Dorsolateral prefrontal cortex (tissue), 122 donors: ENCODE measurements at places on chromosomes 3 and 15.

DNA sequence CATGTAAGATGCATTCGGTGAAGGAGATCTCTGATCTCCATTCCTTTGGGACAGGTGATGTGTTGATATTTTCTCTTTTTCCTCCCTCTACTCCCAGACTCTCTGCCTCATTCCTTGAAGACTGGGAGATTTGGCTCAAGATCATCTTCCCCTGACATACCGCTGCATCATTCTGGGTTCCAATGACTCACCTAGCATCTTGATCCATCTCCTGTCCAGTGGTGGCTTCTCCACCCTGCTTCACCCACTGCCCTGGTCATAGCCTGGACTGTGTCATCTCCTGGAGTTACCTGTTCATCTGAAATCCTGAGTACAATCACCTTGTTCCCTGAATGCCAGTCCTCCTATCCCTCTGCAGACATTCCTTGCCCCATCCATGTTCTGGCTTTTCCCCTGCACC lies 57.4 kb upstream of the TRAK1 start:
- no peak for DNase-seq

- DNase-seq, result no peak
Measured at GRCh38 chr15:82135638-82136037, 89.8 kb upstream of the MEX3B start.

- DNase-seq, result peak; percentile 52
Measured at GRCh38 chr15:78909791-78910228, 35.0 kb downstream of the CTSH start.

GRCh38 chr15:33234020-33234461 lies 39.5 kb upstream of the FMN1 start:
- no peak for DNase-seq

DNA sequence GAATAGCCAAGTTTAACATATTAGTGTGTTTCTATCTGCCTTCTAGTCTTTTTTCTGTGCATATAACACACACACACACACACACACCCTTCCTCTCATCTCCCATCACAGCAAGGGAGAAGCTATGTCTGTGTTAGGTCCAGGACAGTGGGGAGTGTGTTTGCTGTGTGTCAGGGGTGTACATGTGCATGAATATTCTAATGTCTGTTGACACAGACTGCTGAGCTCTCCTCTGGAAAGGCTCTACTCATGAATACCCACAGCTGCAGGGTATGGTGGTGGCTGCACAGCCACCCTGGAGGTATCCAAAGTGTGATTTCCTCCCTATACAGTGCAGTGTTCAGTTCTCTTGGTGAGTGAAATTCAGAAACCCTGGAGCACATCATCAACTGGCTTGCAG lies 42.9 kb downstream of the ARNT2 start:
- DNase-seq, result no peak

GRCh38 chr3:130901463-130902204 lies 7.8 kb downstream of the ATP2C1 start:
- no peak for DNase-seq

- DNase-seq, result no peak
Measured at GRCh38 chr15:27043770-27044169, 72.8 kb downstream of the GABRG3 start.

- DNase-seq, result no peak
Measured at GRCh38 chr3:169869484-169870220, at the start of gene LRRC31. Gene LRRC31 (minus strand): TSS chr3:169869935. CDS start chr3:169869807, 128 bp downstream.

- DNase-seq, result no peak
Measured at GRCh38 chr3:33900809-33901505, 102.5 kb downstream of the PDCD6IP start.

- DNase-seq, result no peak
Measured at GRCh38 chr15:63971427-63971805, 74.9 kb downstream of the DAPK2 start.

DNA sequence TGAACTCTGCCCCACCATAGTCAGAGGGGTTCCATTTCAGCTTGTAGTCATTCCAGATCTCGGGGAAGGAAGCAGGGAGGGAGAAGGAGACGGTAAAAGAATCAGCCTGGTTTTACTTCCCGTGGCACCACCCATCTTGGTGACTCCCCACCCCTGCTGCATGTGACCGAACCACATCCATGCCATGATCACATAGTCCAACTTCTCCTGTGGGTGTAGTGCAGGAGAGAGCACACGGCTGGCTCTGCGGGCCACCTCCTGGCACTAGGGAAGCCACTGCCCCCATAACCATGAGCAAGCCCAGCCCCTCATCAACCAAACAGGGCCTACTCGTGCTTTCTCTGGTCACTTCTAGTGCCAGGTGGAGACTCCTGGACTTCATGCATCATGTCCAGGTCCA lies 3.7 kb downstream of the CHRNA3 start:
- no peak for DNase-seq

GRCh38 chr15:43165801-43166325 lies 19.3 kb upstream of the CCNDBP1 start:
- no peak for DNase-seq

DNA sequence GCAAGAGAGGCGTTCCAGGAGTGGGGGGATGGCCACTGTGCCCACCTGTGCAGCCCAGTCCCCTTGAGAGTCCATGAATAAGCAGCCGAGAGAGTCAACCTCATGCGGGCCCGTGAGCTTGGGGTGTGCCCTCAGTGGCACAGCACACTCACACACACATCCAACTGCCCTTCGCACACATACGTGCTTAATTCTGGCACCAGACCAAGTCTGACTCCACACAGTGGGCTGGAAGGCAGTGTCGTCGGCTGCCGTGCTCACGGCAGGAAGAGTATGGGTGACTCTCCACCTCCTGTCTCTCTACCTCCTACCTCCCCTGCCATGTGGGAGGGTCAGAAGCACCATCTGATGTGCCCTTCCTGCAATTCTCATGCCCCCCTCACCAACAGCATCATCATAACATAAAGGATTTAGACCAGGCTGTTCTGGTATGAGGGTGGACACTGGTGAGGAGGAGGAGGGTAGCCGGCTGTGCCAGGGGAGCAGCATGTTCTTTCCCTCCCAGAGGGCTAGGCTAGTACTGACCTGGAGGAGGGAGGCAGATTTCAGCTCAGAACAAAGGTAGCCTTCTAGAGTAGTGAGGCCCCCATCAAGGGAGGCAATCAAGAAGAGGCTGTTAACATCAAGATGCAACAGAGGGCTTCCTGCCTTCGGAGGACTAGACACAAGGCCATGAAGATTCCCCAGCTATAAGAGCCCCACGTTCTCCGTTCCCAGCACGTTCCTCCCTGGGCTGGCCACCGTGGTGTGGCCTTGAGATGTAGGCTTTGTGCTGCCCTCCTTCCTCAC lies 5.3 kb upstream of the STRA6 start:
- no peak for DNase-seq
